ENCODE measurements at places on chromosomes 11 and 22.

- peak overlapping the region; percentile 65 for H3K27ac ChIP-seq
- peaks cover 27% of the 10 kb centered on the region for H3K4me1 ChIP-seq
- peak overlapping the region; percentile 48 for H3K4me3 ChIP-seq
- no peak for DNase-seq
Observed at GRCh38 chr11:117837070-117837776, 12.7 kb upstream of the FXYD2 start.

- peaks cover 16% of the 10 kb centered on the region for H3K36me3 ChIP-seq
- no peaks in the 10 kb centered on the region for H3K27me3 ChIP-seq
- H3K27ac ChIP-seq = no peak overlapping the region
- H3K4me1 ChIP-seq = peaks cover 51% of the 10 kb centered on the region
- no peak overlapping the region for H3K4me3 ChIP-seq
- DNase-seq = no peak
Observed at GRCh38 chr22:17113600-17113999, 7.6 kb downstream of the TMEM121B start.

GRCh38 chr22:42860968-42861367 lies 3.9 kb upstream of the ARFGAP3 start:
- H3K27ac ChIP-seq = no peak overlapping the region
- DNase-seq = no peak
- no peak overlapping the region for H3K4me3 ChIP-seq
- H3K36me3 ChIP-seq = peaks cover 13% of the 10 kb centered on the region
- no peaks in the 10 kb centered on the region for H3K27me3 ChIP-seq
- peaks cover 6% of the 10 kb centered on the region for H3K4me1 ChIP-seq

GRCh38 chr22:19972652-19973550 lies 31.3 kb upstream of the TXNRD2 start:
- no peak for DNase-seq
- no peak overlapping the region for H3K27ac ChIP-seq
- peaks cover 18% of the 10 kb centered on the region for H3K4me1 ChIP-seq
- peaks cover 5% of the 10 kb centered on the region for H3K36me3 ChIP-seq
- no peak overlapping the region for H3K4me3 ChIP-seq

DNA sequence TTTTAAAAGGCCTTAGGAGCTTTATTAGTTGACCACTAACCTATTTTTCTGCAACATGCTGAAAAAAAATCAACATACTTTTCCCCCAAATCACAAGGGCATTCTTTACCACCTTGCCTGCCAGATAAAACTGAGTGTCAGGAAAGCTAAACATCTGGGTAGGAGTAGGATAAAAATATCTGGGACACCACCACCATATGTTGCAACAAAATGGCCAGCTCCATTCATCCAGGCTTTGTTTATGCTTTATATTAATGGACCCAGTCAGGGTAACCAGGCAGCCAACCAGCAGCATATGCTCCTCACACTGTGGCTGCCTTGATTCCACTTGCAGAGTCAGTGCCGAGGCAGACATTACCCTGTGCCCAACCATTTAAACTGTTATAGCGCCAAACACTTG lies 1024.5 kb downstream of the LRRC4C start:
- no peaks in the 10 kb centered on the region for H3K36me3 ChIP-seq
- no peak overlapping the region for H3K4me3 ChIP-seq
- H3K4me1 ChIP-seq = no peaks in the 10 kb centered on the region
- no peak overlapping the region for H3K27ac ChIP-seq

- no peaks in the 10 kb centered on the region for H3K4me1 ChIP-seq
- DNase-seq = no peak
- H3K27ac ChIP-seq = no peak overlapping the region
- H3K27me3 ChIP-seq = no peaks in the 10 kb centered on the region
- no peaks in the 10 kb centered on the region for H3K36me3 ChIP-seq
Observed at GRCh38 chr11:109785198-109785597, 308.0 kb upstream of the ZC3H12C start.

GRCh38 chr22:49301398-49302149 lies 526.1 kb downstream of the BRD1 start:
- H3K36me3 ChIP-seq = no peaks in the 10 kb centered on the region
- H3K4me3 ChIP-seq = no peak overlapping the region
- no peak for DNase-seq
- H3K4me1 ChIP-seq = no peaks in the 10 kb centered on the region
- peaks cover 33% of the 10 kb centered on the region for H3K27me3 ChIP-seq

GRCh38 chr11:19595840-19596751 lies 116.5 kb upstream of the NAV2 start:
- H3K4me1 ChIP-seq = no peaks in the 10 kb centered on the region
- no peak overlapping the region for H3K27ac ChIP-seq
- no peak for DNase-seq
- no peaks in the 10 kb centered on the region for H3K36me3 ChIP-seq

DNA sequence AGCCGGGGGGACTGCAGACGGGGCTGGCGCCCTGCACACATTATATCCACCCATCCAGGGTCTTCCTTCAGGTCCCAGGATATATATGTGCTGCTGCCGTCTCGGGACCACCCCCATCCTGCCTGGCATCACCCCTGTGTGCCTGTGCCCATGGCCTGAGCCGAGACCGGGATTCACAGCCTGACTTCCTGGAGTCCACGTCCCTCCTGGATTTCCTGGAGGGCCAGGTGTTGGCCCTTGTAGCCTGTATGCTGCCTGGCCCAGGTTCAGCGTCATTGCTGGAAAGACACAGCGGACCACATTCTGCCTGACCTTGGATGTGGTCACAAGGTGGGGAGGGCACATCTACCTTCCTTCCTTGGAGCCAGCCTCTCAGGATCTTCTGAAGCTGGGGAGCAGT lies 551.1 kb downstream of the BRD1 start:
- DNase-seq = no peak
- H3K4me1 ChIP-seq = no peaks in the 10 kb centered on the region
- no peak overlapping the region for H3K27ac ChIP-seq
- H3K36me3 ChIP-seq = no peaks in the 10 kb centered on the region
- H3K4me3 ChIP-seq = no peak overlapping the region
- peaks cover 45% of the 10 kb centered on the region for H3K27me3 ChIP-seq

DNA sequence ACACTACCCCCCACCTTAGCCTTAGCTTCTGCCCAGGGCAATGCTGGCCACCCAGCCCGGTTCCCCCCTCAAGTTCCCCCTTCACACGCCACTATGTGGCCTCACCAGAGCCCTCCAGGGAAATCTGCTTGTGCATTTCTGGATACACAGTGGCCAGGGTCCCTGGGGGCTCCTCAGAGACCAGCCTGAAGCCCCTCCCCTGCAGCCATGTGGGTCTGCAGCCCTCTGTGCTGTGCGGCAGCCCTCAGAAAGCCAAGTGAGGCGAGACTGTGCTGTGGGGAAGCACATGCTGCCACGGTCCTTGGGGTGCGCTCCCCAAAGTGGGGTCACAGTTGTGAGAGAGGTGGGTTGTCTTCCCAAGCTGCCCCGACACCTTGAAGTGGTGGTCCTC lies 2.1 kb upstream of the PLXNB2 start:
- peaks cover 1% of the 10 kb centered on the region for H3K36me3 ChIP-seq
- DNase-seq = no peak
- peaks cover 17% of the 10 kb centered on the region for H3K27me3 ChIP-seq
- no peak overlapping the region for H3K27ac ChIP-seq
- peaks cover 12% of the 10 kb centered on the region for H3K4me1 ChIP-seq
- no peak overlapping the region for H3K4me3 ChIP-seq

- H3K36me3 ChIP-seq = no peaks in the 10 kb centered on the region
- H3K27ac ChIP-seq = no peak overlapping the region
- no peak for DNase-seq
- H3K27me3 ChIP-seq = no peaks in the 10 kb centered on the region
- no peaks in the 10 kb centered on the region for H3K4me1 ChIP-seq
Observed at GRCh38 chr11:92026664-92027063, 198.0 kb upstream of the FAT3 start.

DNA sequence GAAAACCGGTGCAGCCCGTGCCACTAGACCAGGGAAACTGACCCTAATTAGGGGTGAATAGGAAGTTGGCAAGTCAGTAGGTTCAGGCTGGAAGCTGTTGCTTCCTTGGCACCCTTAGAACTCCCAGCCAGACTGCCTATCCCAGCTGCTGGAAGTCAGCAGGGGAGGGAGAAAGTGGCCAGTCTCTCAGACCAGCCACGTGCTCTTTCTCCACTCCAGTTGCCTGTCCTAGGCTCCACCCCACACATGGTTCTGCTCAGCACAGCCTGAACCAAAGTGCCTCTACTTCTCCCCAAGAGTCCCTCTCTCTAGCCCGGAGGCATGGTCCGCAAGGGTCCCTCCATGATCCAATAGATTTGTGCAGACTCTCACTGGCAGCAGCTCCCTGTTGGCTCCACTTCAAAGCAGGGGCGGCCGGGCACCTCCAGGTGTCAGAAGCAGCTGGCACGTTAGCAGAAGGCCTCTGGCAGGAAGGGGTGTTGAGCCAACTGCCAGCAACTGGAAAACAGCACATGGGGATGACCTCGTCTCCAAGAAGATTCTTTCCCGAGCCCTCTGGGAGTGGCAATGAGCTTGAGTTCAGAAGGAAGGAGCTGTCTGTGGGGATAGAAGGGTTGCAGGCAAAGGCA lies 27.7 kb downstream of the ARFGAP2 start:
- H3K27me3 ChIP-seq = no peaks in the 10 kb centered on the region
- peaks cover 10% of the 10 kb centered on the region for H3K36me3 ChIP-seq
- no peak overlapping the region for H3K4me3 ChIP-seq
- no peak overlapping the region for H3K27ac ChIP-seq
- peaks cover 13% of the 10 kb centered on the region for H3K4me1 ChIP-seq

DNA sequence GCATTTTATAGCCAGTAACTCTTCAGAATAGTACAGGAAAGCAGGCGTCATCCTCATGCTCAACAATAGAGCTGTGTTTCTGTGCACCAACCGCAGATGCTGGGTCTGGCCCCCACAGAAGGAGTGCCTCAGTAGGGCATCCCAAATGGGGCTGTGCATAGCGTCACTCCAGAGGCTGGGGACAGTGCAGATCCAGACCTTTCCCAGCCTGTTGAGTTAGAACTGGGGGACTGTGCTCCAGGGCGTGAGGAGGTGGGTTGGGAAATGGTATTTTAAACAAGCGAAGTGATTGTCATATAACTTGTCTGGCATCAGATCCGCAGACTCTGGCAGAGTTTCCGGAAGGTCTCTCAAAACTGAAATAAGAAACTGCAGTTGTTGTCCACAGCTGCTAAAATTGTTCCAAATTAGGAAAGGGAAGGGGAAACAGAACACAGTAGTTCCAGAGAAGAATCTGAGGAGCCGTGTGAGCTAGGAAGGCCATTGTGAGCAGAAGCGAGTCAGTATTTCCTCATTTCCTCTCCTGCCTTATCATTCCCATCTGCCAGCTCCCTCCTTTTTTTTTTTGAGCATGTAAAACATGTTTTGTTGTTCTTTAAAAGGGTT lies 52.2 kb downstream of the JAM3 start:
- peaks cover 53% of the 10 kb centered on the region for H3K27me3 ChIP-seq
- peaks cover 9% of the 10 kb centered on the region for H3K4me1 ChIP-seq
- no peak overlapping the region for H3K4me3 ChIP-seq
- no peak for DNase-seq
- H3K36me3 ChIP-seq = no peaks in the 10 kb centered on the region
- no peak overlapping the region for H3K27ac ChIP-seq

- H3K27ac ChIP-seq = no peak overlapping the region
- peaks cover 4% of the 10 kb centered on the region for H3K36me3 ChIP-seq
- no peaks in the 10 kb centered on the region for H3K27me3 ChIP-seq
- H3K4me1 ChIP-seq = peaks cover 10% of the 10 kb centered on the region
- no peak overlapping the region for H3K4me3 ChIP-seq
Observed at GRCh38 chr11:85718991-85719807, 33.2 kb upstream of the CCDC89 start.

DNA sequence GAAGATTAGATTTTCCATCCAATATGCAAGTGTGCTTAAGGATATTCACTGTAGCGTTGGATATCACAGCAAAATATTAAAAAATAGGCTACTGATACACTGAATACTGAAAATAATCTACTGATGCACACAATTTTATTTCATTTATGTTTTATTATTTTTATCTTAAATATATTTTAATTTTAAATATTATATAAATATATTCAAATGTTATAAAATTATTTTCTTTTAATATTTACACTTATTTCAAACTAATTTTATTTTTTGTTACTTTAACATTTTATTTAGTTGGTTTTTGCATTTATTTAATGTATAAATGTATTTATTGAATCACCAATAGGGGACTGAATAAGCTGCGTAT lies 12.3 kb downstream of the MMP3 start:
- H3K27ac ChIP-seq = no peak overlapping the region
- no peaks in the 10 kb centered on the region for H3K36me3 ChIP-seq
- H3K4me3 ChIP-seq = no peak overlapping the region
- no peak for DNase-seq
- H3K27me3 ChIP-seq = peaks cover 69% of the 10 kb centered on the region

DNA sequence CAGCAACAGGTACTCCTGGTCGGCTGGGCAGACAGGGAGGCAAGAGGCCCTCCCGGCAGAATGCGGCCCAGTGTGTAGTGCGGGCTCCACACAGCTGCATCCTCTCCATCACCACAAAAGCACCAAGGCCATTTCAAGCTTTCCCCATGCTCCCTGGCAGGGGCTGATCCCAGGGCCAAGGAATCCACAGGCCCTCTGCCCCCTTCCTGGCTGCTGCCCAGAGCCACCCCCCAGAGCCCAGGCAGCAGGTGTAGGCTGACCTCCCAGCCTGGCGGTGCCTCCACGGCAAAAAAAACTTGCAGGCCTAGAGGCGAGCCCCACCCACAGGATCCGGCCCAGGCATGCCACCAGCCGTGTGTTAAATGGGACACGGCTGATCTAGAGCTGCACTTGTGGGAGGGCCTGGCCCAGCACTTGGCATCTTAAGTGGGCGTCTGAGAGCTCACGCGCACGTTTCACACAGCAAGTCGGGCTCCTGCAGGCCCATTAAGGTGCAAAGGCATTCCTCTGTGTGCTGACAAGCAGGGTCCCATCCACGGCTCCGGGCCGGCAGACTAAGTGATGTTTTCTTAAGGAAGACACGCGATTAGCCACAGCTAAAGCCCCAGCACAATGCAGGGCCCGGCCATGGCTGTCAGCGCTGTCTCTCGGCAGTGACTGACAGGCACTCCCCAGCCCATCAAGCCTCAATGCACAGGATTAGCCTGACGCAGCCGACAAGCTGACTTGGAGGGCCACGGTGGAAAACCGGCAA lies 19.8 kb upstream of the GNB1L start:
- no peak overlapping the region for H3K4me3 ChIP-seq
- H3K4me1 ChIP-seq = no peaks in the 10 kb centered on the region
- no peak for DNase-seq
- no peak overlapping the region for H3K27ac ChIP-seq
- H3K36me3 ChIP-seq = peaks cover 3% of the 10 kb centered on the region
- H3K27me3 ChIP-seq = no peaks in the 10 kb centered on the region

DNA sequence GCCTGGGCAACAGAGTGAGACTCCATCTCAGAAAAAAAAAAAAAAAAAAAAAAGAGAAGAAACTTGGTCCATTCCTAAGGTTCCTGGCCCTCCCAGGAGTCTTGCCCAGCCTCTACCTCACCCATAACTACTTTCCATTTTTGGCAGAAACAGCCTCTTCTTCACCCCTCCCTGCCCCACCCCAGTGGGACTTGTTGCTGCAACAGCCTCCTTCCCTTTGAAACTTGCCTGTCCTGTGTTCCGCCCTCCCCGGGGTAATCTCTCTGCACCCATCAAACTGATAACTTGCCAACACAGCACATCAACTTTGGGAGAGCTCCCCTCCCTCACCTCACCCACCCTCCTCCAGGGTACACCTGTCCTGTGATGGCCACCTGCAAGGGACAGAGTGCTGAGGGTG lies 10.0 kb upstream of the FAM83F start:
- H3K27me3 ChIP-seq = peaks cover 18% of the 10 kb centered on the region
- DNase-seq = no peak
- peaks cover 25% of the 10 kb centered on the region for H3K4me1 ChIP-seq
- peaks cover 23% of the 10 kb centered on the region for H3K36me3 ChIP-seq

- H3K4me1 ChIP-seq = peaks cover 58% of the 10 kb centered on the region
- H3K4me3 ChIP-seq = peak overlapping the region; percentile 25
- peaks cover 4% of the 10 kb centered on the region for H3K36me3 ChIP-seq
- no peak for DNase-seq
Observed at GRCh38 chr11:11856638-11857037, 14.9 kb downstream of the USP47 start.
